ENCODE measurements at places on chromosomes 1 and 21.
A peak's percentile ranks its signal among the peaks of the same experiment; 100 is the strongest.

DNA sequence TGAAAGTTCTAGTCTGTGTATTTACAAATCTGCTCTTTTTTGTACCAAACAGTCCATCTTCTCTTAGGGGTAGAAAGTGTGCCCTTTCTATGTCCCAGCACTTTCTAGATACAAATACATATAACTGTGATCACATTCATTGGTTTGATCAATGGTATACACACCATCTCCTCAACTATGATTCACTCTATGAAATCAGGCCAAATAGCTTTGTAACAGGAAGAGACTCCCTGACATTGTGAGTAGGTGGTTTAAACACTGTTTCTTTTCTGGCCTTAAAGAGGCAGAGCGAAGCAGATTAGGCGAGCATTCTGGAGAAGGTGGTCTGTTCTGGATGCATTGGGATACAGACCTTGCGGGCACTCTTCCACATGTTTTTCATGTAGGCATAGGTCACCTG lies 39.3 kb upstream of the EXOSC10 start:
- no peak for DNase-seq

GRCh38 chr1:153968000-153968363 lies 280 bp downstream of the CREB3L4 start:
- no peak for DNase-seq

DNA sequence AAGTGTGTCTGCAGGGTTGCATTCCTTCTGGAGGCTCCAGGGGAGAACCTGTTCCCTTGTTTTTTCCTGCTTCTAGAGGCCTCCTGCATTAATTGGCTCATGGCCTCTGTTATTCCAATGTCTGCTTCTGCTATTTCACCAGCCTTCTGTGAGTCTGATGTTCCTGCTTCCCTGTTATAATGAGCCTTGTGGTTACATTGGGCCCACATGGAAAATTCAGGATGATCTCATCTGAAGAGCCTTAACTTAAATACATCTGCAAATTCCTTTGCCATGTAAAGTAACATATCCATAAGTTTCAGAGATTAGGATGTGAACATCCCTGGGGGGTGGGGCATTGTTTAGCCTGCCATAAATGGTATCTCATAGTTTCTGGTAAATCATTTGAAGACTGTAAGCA lies 181.1 kb downstream of the RWDD3 start:
- no peak for DNase-seq

- no peak for DNase-seq
Observed at GRCh38 chr1:110756506-110756905, 81.8 kb upstream of the KCNA3 start.

DNA sequence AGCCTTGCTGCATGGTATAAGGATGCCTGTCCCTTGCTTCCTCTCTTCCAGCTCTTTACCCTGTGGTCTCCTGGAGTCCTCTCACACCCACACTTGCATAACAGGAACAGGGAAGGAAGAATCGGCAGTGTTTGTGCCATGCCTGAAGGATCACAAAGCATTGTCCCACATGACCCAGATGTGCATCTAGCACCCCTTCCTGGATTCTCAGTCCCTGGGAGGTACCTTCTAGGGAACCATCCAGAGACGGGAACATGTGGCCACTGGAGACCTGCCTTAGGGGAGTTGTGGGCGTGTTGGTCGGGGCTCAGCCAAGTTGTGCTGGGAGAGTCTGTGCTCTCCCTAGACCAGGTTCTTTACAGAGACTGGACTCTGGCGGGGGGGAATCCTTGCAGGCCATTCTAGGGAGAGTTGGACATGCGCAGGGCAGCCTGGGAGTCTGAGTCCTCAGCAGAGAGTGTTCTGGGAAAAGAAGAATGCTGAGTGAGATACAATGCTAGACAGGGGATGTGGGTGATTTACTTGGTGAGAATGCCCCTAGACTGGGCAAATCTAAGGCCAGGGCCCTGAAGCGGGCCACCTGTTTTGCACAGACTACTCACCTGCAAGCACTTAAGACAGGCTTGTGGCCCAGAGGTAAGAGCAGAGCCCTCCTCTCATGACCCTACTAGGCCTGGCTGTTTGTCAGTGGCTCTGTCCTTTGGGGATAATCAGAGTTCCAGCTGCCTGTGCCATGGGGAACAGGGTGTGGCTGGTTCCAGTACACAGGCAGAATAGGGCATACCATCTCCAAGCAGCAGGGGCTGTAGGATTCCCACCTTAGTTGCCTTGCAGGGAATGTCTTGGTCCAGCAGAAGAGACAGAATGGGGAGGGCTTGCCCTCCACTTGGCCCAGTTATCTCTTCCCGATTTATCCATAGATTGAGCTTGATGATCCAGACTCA lies 89.8 kb downstream of the MAN1C1 start:
- peak; percentile 10 for DNase-seq

Data from kidney tubule cell (primary cell).